CD4-positive, alpha-beta T cell treated with Interleukin-6 at 100 ng/mL for 8 hours (primary cell): ENCODE measurements at places on chromosomes 2 and 18.

- DNase-seq, result no peak
Observed at GRCh38 chr2:60529785-60530627, 23.4 kb downstream of the BCL11A start.

- no peak for DNase-seq
Observed at GRCh38 chr2:79832511-79833234, 319.8 kb downstream of the CTNNA2 start.

- no peak for DNase-seq
Observed at GRCh38 chr18:43572163-43572562, 294.9 kb upstream of the SYT4 start.

GRCh38 chr18:2083691-2084090 is 487.6 kb downstream of the METTL4 start:
- DNase-seq, result no peak

DNA sequence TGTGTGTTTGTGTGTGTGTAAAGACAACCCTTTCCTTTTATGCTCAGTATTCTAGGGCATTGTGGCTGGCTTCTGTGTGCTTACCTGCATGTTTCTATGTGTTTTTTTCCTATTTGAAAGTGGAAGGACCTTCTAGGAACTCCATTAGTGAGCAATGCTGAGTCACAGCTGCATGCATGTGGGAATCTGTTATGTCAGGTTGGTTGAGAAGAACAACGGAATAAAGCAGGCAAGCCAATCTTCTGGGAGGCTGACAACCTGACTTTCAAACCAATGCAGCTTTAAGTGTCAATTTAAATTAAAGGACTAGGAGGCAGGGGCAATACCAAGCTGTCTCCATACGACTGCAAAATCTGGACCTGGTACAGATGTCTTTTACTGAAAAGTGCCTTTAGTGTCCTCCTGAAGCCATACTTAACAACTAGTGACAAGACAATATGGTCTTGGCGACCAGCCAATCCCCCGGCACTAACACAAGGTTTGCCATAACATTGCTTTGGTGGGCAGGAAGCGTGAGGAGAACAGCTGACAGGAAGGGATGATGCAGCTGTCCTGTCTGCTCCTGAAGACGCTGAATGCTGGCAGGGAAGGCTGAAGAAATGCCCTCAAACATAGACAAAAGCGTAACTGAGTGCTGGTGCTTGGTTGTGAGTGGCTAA is 514.7 kb upstream of the CDH7 start:
- DNase-seq, result no peak
